ENCODE measurements at places on chromosomes 2 and 18.

DNA sequence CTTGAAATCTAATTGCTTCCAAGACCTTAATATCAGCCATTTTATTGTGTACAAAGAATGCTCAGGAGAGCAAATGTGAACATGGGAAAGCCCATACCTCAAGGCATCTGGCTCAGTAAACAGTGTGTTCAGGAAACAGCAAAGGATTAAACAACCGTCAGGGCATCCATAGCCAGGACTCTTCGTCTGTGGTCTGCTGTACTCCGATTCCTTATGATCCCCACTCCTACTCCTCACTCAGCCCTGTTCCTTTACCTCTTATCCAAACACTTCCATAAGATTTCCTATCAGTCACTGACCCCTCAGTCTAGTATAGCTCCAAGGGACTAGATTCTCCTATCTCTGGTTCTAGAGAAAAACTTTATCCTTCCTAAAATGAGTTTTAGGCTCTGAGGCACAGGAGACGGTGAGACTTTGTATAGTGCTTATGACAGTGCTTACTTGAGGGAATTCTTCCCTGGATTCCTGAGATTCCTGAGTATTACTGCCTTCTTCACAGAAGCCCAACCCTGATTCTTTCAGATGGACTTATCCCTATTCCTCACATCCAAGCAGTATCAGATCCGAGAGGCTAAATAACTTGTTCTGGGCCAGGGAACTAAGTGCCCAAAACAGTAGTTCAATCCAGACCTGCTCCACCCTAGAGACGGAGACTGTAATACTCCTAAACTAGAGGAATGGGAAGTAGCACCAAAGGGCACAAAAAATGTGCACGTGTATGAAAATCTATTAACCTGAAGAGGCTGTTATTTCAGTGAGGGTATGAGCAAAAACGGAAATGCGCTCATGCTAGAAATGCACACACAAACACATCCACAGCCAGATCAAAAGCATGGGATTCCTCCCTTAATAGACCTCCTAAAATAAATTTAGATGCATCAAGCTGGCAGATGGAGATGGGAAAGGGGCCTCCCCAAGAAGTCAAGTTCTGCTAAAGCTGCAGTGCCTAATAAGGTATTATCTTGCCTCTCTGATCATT, 42.1 kb upstream of the SIGLEC15 start:
- DNase-seq = no peak

- DNase-seq = no peak
These were observed 182.0 kb upstream of the TRIB2 start for GRCh38 chr2:12534646-12535263.

GRCh38 chr2:237533668-237534161, 32.7 kb upstream of the PRLH start:
- no peak for DNase-seq

GRCh38 chr2:113112441-113112840, 15.0 kb upstream of the IL1RN start:
- no peak for DNase-seq

GRCh38 chr2:166773308-166773949, 114.9 kb upstream of the XIRP2 start:
- no peak for DNase-seq

DNA sequence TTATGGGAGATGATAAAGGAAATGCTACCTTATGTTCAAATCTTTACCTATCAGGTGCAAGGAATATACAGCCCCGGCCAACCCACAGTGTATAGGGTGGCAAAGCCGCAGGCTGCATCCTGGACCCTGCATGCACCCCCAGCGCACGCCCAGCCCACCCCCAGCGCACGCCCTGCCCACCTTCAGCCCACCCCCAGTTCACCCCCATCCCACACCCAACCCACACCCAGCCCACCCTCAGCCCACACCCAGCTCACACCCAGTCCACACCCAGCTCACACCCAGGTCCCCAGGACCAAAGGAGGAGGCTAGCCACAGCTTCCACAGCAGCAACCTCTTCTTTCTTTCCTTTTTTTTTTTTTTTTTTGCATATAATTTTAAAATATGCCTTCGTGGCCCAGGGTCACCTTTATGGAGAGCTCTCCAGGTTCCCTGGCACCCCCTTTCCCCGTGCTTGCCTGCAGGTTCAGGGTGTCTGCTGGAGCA, 120.9 kb downstream of the PTGR3 start:
- DNase-seq = no peak

DNA sequence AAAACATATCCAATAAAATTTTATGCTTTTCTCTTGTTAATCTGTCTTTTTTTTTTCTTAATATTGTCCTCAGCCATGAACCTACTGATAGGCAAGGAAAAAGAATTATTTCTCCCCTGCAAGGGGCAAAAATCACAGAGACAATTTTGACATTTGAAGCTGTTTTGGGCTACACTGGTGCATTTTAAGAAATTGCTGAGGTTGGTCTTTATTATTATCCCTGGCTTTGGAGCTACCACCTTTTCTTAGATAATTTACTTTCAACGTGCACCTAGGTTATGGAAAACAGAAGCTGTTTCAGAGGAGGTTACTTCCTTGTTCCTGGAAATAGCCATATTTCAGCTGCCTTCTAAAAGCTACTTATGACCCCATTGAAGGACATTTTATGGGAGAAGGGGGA, 195.5 kb upstream of the KYNU start:
- no peak for DNase-seq

DNA sequence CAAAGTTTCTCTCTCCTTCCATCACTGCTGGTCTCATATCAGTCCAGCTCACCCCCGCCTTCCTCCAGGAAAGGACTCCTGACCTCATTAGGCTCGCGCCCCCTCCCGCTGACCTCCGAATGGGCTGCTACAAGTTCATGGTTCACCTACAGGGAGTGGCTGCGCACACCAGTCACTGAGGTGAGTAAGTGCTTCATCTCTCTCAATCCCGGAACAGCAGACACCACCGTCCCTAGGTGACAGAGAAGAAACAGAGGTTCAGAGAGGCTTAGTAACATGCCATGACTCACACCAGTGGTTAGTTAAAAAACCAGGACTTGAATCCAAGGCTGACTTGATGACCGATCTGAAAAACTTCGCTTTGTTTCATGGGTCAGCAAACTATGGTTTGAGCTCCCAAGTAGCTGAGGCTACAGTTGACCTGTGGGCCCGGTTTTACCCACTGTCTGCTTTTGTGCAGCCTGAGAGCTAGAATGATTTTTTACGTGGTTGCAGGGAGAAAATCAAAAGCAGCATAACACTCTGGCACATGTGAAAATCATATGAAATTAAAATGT, 42.0 kb downstream of the ZFP36L2 start:
- DNase-seq = no peak

DNA sequence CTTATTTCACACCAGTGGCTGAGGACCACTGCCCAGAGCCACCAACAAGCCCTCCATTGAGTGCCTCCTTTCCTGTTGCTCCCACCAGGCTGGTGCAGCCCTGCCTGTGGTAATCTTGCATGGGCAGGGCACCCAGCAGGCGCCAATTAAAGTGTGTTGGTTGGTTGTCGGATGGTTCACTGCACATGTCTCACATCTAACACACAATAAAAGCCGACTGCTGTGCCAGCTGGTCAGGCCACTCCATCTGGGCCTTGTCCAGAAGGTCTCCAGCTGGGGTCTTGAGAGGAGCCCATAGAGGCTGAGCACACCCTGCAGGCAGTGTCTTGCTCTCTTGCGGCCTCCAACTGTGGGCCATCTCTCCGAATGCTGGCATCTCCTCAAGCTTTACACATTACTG, 494.8 kb upstream of the KLHL29 start:
- DNase-seq = no peak

- DNase-seq = no peak
These were observed 60.7 kb downstream of the INPP4A start for GRCh38 chr2:98505311-98505808.

GRCh38 chr2:608711-609110, 68.5 kb downstream of the TMEM18 start:
- no peak for DNase-seq

All from right renal cortex interstitium (tissue), 3 donors.